NCI-H2081 (cell line): ENCODE measurements at places on chromosomes 4 and X.

GRCh38 chr4:181998398-181999295, 244.6 kb upstream of the TENM3 start:
- DNase-seq = no peak

- no peak for DNase-seq
Observed at GRCh38 chr4:184265546-184266351, 48.1 kb upstream of the ENPP6 start.

GRCh38 chr4:79217025-79217424, 108.8 kb downstream of the NAA11 start:
- DNase-seq = no peak

- DNase-seq = no peak
Observed at GRCh38 chr4:57148831-57149505, 38.8 kb upstream of the IGFBP7 start.

GRCh38 chr4:7187691-7188090, 4.6 kb upstream of the SORCS2 start:
- no peak for DNase-seq

- DNase-seq = peak; percentile 69
Observed at GRCh38 chrX:107826238-107827029, 768 bp downstream of the MID2 start.

DNA sequence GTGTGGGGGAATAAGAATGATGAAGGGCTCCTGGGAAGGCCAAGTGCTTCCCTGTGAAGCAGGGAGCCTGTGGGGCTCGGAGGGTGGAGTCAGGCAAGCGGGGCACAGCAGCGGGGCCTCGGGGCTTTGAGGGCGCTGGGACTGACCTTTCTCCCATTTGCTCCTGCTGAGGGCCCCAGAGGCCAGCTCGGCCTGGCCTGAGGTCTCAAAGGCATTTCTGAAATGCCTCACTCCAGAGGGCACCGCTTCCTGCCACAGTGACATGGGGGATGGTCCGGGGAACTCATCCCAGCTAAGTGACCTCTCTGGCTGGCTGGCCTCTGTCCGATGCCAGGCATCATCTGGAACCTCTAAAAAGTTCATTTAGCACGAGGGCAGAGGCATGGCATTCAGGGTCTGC, 98.8 kb upstream of the STX18 start:
- DNase-seq = no peak

GRCh38 chr4:23268072-23268771, 575.5 kb downstream of the GBA3 start:
- DNase-seq = peak; percentile 77

- peak; percentile 74 for DNase-seq
Observed at GRCh38 chrX:103817502-103817901, 14.6 kb downstream of the RAB9B start.

GRCh38 chr4:174583056-174583455, 60.8 kb upstream of the HPGD start:
- no peak for DNase-seq

DNA sequence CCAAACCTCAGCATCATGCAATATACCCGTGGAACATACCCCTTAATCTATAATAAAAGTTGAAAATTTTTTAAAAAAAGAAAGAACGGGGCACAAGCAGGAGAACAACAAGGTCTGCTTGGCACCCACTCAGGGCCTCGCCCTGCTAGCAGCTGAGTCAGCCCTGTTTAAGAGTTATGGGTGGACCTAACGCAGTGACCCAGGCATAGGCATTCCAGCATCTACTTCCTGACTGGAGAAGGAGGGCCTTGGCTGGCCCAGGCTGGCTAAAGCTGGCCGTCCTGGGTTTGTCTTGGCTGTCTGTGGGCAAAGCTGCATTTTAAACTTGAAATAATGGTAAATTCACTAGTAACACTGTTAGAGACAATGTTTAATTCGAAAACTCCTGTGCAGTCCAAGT, 236.7 kb upstream of the PGRMC2 start:
- no peak for DNase-seq
